Mesendoderm (in vitro differentiated cells): ENCODE measurements at places on chromosomes 3 and 15.

- no peak for DNase-seq
Measured at GRCh38 chr3:106215047-106215446, 346.2 kb upstream of the CBLB start.

GRCh38 chr3:13086531-13086981 is 13.3 kb upstream of the IQSEC1 start:
- DNase-seq, result no peak

DNA sequence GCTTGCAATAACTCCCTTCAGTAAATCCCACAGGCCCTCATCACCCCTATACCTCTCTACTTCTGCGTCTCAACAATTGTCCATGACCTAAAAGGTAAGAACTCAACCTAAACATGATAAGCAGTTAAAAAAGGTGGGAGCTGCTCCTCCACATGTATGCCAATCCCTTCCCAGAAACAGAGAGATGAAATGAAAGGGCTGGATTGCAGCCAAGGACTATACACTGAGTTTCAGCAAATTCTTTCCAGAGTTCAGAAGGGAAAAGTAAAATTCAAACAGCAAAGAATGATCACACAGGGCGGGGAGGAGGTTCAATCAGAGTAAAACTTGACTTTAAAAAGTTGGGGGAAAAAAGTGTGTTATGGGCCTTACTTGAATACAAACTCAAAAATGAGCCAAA is 27.5 kb downstream of the PLOD2 start:
- DNase-seq, result no peak

GRCh38 chr3:13785853-13786436 is 93.9 kb downstream of the WNT7A start:
- DNase-seq, result no peak

DNA sequence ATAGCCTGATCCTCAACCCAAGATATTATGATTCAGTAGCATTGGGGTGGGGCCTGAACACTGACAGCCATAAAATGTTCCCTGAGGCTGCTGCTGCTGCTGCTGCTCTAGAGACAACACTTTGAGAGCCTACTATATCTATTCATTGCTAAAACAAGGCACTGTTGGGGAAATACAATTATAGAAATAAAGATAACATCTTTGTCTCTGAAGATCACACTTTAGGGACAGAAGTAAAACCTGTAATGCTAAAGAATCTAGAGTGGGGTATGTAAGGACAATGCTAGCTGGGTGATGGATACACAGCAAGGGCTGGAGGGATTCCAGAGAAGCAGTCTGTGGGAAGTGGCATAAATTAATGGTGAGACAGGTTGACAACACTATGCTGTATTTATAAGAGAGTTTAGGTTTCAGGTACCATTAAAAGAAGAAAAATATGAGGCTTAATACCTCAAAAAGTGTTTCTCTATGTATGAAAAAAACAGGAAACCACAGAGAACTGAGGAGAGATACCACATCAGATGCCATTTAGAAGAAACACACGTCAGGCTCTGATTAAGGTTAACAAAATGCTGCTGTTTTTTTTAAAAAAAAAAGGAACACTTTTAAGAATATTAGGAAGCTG is 115.9 kb downstream of the CBLB start:
- peak; percentile 27 for DNase-seq

DNA sequence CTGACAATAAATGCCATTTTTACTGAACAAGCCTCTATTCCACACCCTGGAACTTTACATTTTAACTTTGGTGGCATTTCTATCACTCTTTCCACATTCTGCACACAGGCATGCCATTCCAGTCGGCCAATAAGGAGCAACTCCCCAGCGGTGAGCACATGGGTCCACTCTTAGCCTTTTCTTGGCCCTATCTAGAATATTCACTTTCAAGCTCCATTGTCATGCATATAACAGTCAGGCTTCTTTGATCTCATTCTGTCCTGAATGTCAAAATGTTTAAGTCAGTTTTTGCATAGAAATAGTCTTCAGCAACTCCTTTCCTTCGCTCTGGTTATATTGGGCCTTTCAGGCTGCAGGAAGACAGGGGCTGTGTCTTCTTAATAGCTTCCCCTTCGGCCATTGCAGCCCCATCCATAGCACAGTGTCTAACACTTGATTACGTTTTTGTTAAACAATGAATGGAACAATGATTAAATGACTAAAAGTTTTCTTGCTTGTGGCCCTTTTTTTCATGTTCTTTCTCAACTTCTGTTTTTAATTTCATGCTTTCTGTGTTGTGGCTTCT is 427.3 kb downstream of the MFSD1 start:
- peak; percentile 1 for DNase-seq

GRCh38 chr15:73174171-73174570 is 121.9 kb downstream of the NEO1 start:
- DNase-seq, result no peak

DNA sequence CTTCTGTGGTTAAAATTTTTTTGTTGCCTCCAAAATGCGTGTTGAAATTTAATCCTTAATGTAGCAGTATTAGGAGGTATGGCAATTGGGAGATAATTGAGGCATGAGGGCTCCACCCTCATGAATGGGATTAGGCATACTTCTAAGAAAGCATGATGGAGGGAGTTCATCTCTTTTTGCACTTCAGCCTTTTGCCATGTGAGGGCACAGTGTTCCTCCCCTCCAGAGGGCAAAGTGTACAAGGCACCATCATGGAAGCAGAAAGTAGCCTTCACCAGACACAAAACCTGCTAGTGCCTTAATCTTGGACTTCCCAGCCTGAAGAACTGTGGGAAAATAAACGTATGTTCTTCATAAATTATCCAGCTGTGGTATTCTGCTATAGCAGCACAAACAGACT is 429.5 kb downstream of the ZIC1 start:
- DNase-seq, result peak; percentile 49

- DNase-seq, result no peak
Measured at GRCh38 chr3:156298938-156299337, 178.6 kb downstream of the KCNAB1 start.

- no peak for DNase-seq
Measured at GRCh38 chr3:114856835-114857234, 290.3 kb downstream of the ZBTB20 start.

DNA sequence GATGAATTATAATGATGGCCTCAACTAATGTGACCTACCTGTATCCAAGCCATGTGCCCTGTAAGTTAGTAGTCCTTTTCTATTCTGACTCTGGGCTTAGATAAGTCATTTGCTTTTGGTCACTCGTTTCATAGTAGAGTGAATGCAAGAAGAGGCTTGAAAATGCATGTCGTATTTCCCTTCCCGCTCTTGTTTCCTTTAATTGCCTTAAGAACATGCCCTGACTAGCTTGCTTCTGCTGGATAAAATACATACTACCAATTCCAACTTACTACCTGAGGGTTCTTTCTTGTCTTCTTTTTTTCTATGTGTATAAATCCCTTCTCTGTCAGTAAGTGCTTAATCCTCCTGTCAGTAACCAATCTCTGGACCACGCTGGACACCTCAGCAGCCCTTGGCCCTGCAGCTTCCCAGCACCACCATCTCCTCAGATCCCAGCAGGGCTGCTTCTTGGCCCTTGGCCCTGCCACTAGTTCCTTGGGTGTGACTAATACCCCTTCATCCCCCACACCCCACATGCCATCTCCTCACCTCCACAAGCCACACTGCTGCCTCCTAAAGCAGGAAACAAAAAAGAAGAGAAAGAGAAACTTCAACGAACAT is 771.7 kb downstream of the IGSF11 start:
- no peak for DNase-seq

- DNase-seq, result peak; percentile 92
Measured at GRCh38 chr15:60374628-60375081, 23.1 kb downstream of the ANXA2 start.

DNA sequence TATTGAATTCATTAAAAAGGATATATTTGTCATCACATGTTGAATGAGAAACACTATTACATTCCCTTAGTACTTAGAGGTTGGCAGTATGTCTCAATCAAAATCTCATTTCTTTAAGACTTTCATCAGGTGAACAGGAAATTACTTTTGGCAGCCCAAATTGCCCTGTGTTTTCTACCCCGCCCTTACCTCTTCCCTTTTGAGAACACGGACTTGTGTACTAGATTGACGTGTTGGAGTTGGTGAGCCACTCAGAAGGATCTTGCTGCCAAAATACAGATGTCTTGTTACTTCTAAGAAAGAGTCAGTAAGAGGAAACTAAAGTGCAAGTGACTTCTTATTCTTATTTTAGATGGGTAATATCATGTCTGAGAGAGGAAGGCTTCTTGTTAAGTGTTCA is 386.9 kb downstream of the FEZF2 start:
- no peak for DNase-seq

DNA sequence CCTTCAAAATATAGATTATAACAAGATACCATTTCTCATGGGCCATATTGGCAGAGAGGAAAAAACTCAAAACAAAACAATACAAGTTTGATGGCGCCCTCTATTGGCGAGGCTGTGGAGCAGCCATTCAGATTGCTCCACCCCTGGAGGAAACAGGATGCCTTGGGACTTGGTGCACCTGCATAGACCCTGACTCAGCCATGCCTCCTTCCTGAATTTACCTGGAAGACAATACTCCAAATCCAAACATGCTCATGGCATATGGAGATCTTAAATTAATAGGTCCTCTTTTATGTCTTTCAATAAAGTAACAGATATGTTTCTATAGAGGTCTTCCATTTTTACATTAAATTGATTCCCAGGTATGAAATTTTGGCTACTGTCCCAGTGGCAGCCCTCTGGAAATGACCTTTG is 90.0 kb downstream of the APBA2 start:
- DNase-seq, result peak; percentile 69

DNA sequence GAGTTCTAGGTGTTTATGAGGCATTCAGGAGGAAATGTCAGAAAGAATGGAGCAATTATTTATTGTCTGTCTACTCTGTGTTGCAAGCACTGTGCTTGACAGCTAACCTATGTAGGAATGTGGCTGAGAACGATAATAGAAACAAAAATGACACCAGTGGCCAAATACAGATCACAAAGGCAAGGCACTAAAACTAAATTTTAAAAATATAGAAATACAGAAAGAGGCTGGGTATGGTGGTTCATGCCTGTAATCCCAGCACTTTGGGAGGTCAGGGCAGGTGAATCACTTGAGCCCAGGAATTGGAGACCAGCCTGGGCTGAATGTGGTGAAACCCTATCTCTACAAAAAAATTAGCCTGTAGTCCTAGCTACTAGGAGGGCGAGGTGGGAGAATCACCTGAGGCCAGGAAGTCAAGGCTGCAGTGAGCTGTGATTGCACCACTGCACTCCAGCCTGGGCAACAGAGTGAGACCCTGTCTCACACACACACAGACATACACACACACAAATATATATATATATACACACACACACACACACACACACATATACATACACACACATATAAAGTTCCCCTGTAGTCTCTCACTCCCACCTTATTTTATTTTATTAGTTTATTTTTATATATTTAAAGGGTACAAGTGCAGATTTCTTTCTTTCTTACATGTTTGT is 6.0 kb downstream of the PRKCI start:
- no peak for DNase-seq

- DNase-seq, result no peak
Measured at GRCh38 chr15:56987286-56987685, 68.8 kb downstream of the TCF12 start.

DNA sequence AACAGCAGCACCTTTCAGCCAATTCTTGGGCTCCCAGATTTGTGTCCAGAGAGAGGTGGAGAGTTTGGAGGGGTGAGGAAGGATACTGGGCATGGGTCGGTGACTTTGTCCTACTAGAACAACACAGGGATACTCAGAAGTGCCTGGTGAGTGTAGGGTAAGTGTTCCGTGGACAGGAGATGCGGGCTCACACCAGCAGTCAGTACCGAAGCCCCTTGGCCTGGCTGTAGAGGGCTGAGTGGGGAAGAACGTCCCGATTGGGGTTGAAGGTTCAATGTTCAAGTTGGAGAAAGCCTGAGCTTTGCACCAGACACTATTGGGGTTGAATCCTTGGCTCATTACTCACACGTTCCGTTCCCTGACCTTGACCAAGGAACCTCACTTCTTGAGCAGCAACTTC is 40.8 kb upstream of the SLC6A11 start:
- no peak for DNase-seq

DNA sequence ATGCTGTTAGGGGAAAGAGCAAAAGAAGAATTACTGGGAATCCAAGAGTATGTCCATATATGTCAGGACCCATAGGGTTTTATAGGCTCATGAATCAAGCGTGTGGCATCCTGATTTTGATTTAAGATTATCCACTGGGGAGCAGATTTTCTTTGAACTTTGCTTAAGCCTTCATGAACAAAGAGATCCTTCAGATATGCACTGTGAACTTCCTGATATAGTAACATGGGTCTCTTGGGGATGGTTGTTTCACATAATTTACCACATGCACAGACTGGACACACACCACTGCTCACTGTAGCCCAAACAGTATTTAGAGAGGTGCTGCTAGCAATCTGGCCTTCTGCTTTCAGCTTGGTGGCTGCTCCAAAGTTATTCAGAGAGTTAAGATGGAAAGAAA is 200.9 kb upstream of the ZPLD1 start:
- DNase-seq, result no peak

DNA sequence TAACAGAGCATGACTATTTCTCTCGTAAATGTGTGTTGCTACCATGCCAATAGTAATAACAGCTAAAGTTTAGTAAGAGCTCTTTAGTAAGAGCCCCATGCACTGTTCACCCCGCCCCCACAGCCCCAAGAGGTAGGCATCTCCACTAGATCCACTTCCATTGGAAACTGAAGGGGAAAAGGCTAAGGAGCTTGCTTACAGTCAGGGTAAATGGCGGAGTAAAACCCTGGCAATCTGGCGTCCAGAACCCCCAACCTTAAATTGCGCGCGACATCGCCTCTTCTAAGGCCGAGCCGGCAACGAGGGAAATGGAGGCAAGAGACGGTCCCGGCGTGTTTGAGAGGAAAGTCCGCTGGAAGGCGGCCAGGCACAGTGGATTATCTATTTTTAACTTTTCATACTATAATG is 654 bp upstream of the C3orf38 start:
- peak; percentile 54 for DNase-seq

- peak; percentile 26 for DNase-seq
Measured at GRCh38 chr3:132536442-132537153, 60.5 kb upstream of the ACKR4 start.

GRCh38 chr3:19346759-19347158 is 198.4 kb downstream of the KCNH8 start:
- DNase-seq, result no peak

DNA sequence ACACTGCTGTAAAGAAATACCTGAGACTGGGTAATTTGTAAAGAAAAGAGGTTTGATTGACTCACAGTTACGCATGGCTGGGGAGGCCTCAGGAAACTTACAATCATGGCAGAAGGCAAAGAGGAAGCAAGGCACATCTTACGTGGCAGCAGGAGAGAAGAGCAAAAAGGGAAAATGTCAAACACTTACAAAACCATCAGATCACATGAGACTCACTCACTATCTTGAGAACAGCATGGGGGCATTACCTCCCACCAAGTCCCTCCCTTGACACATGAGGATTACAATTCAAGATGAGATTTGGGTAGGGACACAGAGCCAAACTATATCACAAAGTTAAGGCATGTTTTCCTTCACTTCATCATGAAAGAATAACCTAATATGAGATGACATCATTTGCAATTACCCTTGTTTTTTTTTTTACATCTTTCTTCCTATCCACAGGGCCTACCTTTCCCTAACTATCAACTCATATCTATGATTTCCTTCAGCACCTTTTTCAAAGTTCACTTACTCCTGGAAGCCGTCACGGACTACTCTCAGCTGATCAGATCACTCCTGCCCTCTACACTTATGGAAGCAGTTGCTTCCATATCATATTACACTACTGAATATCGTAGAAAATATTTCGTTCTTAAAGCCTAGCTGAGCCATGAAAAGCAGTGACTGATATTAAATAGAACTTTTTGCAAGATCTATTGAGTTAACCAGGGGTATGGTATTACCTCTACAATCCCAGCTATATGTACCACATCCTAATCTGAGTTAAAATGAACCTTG is 25.5 kb upstream of the ATP8B4 start:
- peak; percentile 60 for DNase-seq

GRCh38 chr3:59839283-59839682 is 789.5 kb upstream of the CFAP20DC start:
- no peak for DNase-seq
